Non-pigmented ciliary epithelial cell (primary cell): ENCODE measurements at places on chromosomes 3 and 15.

DNA sequence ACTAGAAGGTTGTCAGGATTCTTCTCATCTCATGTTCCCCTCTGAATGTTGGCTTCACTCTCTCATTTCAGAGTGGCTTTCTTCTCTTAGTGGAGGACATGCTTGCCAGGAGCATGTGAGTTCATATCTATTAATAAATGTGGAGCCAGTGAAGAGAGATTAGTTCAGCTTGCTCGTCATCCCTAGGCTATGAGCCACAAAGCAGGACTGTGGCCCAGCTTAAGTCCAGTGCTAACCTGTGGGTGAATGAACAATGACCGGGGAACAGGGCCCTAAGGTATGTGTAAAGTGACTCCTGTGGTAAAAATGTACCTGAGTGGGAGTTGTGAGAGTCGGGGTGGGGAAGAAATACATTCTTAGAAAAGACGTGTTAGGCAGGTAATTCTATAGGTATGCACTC, 96.9 kb upstream of the TBL1XR1 start:
- peak; percentile 46 for DNase-seq

DNA sequence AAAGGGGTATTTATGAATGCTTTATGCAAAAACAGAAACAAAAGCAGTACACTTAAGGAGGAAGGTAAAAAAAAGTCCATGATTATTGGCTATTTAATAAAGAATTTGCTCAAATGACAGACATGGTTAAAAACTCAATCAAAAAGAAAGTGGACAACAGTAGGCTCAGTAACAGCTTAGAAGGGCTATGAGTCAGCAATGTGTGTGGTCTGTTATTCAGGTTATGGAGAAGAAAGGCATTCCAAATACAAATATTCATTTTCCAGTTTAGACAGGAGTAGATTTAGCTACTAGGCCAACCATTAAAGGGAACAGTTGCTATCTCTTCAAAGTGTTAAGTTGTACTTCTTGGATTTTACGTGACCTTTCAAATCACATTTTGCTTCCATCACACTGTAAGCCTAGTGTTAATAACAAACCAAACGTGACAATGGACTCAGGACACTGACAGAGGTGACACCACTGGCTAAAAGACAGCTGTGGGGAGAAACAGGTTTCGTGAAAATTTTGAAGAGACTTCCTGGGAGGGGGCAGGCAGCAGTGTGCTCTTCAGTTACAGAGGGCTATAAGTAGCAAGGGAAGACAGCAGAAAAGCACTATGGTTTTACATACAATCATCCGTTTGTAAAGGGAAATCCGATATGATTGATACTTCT, 41.7 kb upstream of the MYO5C start:
- no peak for DNase-seq

DNA sequence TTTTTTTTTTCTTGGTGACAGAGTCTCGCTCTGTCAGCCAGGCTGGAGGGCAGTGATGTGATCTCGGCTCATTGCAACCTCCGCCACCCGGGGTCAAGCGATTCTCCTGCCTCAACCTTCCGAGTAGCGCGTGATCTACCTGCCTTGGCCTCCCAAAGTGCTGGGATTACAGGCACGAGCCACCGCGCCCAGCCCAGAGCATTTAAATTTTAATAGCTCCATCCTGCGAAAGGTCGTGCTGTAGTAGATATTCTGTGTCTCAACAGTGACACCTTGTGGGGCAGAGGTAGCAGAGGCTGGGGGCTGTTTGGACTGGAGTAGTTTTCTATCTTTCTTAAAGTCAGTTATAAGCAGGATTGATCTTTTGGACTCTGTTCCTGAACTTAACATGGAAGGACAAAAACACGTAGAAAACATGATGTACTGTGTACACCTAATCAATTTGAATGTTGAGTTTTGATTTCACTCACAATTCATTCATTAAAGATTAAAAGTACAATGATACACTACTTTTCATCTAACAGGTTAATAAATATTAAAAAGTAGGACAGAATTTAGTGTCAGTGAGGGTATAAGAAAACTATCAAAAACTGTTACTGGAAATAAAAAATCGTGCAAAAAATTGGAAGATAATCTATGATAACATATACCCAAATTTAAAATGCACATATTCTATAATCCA, 11.0 kb upstream of the PDCD6IP start:
- no peak for DNase-seq

GRCh38 chr3:121957674-121958415, 63.6 kb downstream of the SLC15A2 start:
- DNase-seq = no peak

- no peak for DNase-seq
Observed at GRCh38 chr3:82927309-82928253, 1166.1 kb upstream of the GBE1 start.

DNA sequence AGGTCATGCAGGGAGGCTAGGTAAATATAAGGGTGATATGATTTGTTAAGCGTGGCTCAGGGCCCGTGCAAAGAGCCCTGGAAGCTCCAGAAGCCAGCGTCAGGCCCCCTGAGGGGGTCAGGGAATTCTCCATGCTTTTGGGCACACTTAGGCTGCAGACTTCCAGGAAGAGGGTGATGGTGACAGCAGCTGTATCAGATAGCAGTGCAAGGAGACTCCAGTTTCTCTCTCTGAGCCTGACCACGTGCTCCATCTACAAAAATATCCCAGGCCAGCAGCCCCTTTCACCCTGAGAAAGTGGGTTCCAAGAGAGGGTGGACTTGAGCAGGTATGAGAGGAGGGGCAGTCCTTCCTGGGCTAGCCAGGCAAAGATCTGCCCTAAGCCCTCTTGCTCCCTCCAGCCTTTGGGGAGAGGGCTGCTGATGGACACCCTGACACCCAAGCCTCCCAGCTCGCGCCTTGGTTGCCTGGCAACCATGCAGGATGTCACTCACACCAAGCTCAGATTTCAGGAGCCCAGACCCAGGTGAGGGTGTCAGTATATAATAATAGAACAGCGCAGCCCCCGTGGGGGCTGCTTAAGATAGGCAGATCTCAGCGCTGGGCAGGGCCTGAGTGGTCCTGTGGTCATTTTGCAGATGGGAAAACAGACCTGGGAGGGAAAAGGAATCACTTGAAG, 35.8 kb downstream of the ATP2B2 start:
- no peak for DNase-seq

DNA sequence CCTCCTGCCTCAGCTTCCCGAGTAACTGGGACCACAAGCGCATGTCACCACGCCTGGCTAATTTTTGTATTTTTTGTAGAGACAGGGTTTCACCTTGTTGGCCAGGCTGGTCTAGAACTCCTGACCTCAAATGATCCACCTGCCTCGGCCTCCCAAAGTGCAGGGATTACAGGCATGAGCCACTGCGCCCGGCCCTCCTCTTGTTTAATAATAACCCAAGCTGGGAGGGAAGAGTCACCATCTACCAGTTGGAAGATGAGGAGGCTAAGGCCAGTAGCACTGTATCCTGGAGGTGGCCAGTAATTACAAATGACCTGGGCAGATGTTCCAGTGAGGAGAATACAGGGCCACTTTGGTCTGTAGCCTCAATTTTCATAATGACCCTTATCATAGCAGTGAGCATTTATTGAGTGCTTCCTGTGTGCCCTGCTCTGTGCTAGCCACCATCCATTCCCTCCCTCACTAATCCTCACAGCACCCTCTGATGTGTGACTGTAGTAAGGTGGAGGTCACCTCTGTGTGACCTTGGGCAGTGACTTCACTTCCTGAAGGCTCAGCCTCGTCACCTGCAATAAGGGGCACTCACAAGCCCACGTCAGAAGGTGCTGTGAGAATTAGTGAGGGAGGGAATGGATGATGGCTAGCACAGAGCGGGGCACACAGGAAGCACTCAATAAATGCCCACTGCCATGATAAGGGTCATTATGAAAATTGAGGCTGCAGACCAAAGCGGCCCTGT, 64.2 kb downstream of the ABTB1 start:
- DNase-seq = no peak

- DNase-seq = no peak
Observed at GRCh38 chr3:141373232-141373631, 4.9 kb downstream of the ZBTB38 start.

GRCh38 chr15:58777107-58777506, 6.0 kb downstream of the MINDY2 start:
- no peak for DNase-seq

DNA sequence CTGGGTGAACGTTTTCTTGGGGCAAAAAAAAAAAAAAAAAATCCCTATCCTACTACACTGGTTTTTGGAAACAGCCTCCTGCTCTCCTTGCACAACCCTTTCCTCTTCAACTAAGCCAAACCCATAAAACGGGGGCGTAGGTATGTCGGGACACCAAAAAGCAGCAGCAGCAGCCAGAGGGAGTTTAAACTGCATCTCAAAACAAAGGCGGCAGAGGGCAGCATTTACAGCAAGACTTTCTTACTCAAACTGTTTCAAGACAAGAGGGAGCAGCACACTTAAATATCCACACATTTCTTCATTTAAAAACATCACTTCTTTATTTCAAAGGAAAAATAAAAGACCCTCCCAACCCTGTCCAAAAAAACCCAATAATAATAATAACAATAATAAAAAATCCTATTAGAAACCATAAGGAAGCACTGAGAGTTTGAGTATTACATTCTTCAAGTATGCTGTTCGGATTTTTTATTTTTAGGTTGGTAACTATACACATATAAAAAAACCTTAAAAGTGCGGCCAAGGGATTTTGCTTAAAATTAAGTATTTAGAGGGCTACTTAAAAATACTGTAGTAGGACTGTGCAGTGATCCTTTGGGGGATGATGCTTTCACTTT, 43.9 kb upstream of the PLXND1 start:
- peak; percentile 69 for DNase-seq
